Central memory CD8-positive, alpha-beta T cell (primary cell): ENCODE measurements at places on chromosomes 6 and 20.

GRCh38 chr20:45095805-45096238 is 5.1 kb downstream of the KCNS1 start:
- DNase-seq = no peak

DNA sequence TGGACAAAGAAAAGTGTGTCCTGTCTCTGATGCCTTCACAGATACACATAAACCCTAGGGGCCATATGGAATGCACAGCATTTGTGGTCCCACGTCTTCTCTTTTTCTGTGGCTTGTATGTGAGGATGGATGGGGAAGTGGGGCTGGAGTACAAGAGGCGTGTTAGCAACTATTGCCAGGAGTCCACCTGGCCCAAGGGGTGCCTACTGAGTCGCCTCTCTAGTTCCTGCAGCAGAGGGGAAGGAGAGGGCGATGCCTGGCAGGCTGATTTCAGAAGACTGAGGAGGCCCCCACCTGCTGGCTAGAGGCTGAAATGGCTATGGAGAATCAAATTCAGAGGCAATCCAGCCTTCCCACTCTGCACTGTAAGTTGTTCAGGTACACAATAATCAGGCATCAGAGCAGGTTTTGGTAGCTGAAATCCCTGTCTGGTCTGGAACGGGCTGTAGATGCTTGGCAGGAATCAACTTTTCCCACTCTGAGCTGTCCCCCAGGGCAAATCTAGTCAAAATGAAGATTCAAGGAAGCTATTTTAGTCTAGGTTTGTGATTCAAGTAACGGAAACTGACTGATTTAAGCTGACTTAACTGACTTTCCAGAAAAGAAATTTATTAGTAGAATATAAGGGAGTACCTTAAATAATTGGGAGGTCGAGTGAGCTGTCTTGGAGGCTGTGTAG is 14.9 kb upstream of the PPARD start:
- DNase-seq = peak; percentile 67

GRCh38 chr6:119961450-119961849 is 611.9 kb upstream of the MAN1A1 start:
- DNase-seq = no peak

DNA sequence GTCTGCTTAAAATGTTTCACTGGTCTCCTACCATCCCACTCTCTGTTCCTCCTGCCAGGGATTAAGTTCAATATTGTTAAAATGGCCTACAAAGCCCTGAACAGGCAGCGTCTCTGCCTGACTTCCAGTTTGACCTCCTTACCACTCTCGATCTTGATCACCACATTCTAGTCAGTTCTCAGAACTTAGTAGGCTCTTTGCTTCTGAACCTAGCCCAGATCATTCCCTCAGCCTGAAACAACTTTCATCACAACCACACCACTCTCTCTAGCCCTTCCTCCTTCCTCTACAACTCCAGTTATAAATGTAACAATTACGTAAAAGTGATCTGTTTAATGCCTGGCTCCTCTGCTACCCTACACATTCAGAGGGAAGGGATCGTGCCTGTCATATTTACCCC is 53.3 kb downstream of the ATG5 start:
- no peak for DNase-seq

DNA sequence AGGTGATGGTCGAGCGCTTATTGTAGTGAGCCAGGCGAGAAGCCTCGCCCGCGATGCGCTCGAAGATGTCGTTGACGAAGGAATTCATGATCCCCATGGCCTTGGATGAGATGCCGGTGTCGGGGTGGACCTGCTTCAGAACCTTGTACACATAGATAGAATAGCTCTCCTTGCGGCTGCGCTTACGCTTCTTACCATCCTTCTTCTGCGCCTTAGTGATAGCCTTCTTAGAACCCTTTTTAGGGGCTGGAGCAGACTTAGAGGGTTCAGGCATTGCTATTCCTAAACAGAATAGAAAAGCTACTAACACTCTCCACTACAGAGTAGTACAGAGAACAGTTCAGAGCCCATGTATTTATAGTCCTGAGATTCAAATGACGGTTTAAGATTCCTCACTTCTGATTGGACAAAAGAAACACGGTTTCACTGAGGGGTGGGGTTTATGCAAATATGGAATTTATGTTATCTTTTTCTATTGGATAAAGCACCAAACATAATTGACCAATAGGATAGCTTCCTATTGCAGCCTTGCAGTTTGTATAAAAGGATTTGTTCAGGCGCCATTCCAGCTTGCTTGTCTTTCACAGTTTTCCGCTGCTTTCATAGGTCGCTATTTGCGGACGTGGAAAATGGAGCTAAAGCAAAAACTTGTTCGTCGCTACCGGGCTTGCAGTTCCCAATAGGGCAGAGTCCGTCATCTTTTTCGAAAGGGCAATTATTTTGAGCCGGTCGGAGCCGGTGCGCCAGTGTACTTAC is 43.7 kb upstream of the HFE start:
- DNase-seq = peak; percentile 74

DNA sequence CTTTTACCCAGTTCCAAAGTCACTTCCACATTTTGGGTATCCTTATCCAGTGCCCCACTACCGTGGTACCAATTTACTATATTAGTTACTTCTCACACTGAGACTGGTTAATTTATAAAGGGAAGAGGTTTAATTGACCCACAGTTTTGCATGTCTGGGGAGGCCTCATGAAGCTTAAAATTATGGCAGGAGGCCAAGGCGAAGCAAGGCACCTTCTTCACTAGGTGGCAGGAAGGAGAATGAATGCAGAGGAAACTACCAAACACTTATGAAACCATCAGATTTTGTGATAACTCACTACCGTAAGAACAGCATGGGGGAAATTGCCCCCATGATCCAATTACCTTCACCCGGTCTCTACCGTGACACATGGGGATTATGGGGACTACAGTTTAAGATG is 106.7 kb upstream of the SAMD5 start:
- no peak for DNase-seq

- no peak for DNase-seq
Measured at GRCh38 chr6:35984701-35985100, 39.7 kb downstream of the SLC26A8 start.
